ENCODE measurements at places on chromosomes 4 and X. TPM values are rescaled to one million over a fixed set of nuclear protein-coding genes. Genes with fewer than 3 reads are reported as not detected.

The FGB gene
- polyA plus RNA-seq, result not detected

The PNPLA4 gene
- 14.2 TPM for polyA plus RNA-seq

The PAGE5 gene
- not detected for polyA plus RNA-seq

The S100P gene
- polyA plus RNA-seq, result 1.0 TPM

The METTL14 gene
- polyA plus RNA-seq, result 31.1 TPM

The BEX4 gene
- polyA plus RNA-seq, result 41.9 TPM

The ENPEP gene
- polyA plus RNA-seq, result 14.3 TPM

The SGCB gene
- polyA plus RNA-seq, result 120 TPM

The SLC26A1 gene
- polyA plus RNA-seq, result 3.8 TPM

The FAAH2 gene
- 1.3 TPM for polyA plus RNA-seq

The TKTL2 gene
- polyA plus RNA-seq, result not detected

The SPOCK3 gene
- 1.5 TPM for polyA plus RNA-seq

The ZC4H2 gene
- polyA plus RNA-seq, result 14.6 TPM

The TSPAN7 gene
- polyA plus RNA-seq, result 99.3 TPM

The CLDN34 gene
- polyA plus RNA-seq, result not detected

The CXorf51A gene
- polyA plus RNA-seq, result not detected

The BMP3 gene
- 1.2 TPM for polyA plus RNA-seq

- DNase-seq, result no peak
These were observed 1145.5 kb upstream of the PCDH10 start for GRCh38 chr4:132003593-132003992.

- peak; percentile 70 for DNase-seq
These were observed 53.4 kb downstream of the PALLD start for GRCh38 chr4:168550064-168550766.

DNA sequence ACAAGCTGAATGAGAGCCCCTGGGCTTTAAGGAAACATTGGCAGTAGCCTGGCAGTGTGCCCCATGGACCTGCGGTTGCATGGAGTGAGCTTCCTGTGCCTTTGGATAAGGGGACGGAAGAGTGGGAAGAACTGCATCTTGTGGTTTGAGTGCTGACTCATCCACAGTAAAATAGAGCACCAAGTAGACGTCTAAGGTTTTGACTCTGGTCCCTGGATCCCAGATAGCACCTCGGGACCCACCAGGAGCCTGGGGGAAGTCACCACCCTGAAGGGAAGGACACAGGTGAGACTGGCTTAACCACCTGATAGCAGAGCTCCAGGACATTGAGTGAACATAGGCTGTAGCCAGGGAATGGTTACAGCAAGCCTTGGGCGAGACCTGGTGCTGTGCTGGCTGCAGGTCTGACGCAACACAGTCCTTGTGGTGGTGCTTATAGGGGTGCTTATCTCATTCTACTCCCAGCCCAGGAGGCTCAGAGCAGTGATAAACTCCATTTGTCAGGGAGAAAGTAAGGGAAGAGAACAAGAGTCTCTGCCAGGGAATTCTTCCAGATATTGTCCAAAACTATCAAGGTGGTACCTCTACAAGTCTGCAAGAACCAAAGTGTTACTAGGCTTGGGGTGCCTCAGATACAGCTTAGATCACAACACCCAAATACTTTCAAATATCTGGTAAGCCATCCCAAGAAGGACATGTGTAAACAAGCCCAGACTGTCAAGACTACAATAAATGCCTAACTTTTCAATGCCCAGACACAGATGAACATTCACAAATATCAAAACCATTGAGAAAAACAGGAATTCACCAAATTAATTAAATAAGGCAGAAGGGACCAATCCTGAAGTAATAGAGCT is 123.6 kb upstream of the TET2 start:
- no peak for DNase-seq

DNA sequence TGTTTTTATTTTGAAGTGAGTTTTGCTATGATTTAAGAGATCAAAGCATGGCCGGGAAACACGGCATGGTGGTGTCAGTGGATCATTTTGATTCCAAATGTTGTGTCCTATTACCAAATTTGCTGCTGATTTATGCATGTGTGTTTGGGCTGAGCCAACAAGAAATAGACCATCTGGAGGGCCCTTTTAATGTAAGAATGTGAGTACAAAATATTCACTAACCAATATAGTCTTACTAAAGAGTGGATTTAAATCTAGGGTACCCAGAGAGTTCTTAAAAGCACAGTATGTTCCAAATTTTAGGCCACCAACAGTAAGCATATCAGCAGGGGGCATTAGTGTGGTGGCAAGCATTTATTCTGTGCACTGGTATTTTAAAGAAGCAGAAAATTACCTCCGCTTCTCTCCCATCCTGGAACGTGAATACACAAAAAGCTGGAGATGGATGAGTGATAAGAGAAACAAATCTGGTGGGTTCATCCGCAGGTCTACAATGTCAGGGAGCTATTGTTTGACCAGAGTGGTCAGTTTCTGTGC is 444.4 kb upstream of the IGFBP7 start:
- no peak for DNase-seq

DNA sequence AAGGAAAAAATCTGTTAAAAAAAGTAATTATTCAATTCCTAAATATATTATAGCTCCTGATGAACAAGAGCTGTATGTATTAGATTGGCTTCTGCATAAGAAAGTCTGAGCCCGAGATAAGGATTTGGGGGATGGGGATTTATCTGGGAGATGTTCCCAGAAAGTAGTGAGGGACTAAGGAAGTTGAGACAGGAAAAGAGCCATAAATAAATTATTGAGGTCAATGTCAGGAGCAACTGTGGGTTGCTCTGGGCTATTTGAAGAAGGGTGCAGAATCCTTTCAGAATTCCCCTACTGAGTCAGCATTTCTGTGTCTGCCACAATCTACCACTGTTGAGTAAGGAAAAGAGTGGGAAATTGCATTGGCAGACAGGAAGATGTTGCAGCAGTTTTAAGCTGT is 3.1 kb upstream of the TDO2 start:
- peak; percentile 56 for DNase-seq

- peak; percentile 96 for DNase-seq
These were observed 866.5 kb upstream of the INTU start for GRCh38 chr4:126766241-126766640.

DNA sequence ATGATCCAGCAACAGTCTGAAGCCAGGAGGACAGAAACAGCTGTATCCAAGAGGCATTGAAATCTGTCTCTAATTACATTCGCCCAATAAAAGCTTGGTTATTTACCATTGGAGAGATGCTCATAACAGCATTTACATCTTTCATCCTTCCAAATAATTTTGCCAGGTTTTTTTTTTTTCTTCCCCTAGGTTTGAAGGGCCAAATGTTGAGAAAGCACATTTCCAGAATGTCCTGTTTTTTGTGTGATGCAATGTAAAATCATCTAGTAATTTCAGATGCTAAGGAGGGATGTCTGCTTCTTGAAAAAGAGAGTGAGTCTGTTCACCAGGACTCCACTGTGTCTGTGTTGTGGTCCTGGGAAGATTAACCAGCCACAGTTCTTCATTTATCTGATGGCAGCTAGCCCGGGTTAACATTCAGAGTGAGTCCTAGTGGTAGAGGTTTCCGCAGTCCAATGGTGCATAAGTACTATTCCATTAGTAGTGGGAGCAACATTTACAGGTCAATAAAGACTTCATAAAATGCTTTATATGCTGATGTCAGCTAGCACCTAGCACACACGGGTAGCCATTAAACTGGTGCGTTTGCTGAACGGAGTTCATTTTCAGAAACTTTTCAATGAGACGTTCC is 406.8 kb downstream of the STIM2 start:
- peak; percentile 72 for DNase-seq

GRCh38 chrX:132737743-132738142 is 220.7 kb downstream of the HS6ST2 start:
- DNase-seq, result no peak

DNA sequence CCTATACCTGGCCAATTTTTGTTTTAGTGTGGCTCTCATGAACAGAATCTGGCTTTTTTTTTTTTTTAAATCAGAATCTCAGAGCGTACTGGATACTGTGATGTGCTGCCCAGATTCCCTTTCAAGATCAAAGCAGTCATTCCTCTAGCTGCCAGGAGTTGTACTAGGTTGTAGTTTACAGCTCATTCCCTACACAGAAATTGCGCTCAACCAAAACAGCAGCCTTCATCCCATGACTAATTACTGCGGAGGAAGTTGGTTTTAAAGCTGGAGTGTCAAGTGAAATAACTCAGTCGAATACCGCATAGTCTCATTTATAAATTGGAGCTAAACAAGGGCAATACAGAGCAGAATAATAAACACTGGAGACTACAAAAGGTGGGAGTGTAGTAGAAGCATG is 12.2 kb upstream of the TMPRSS11B start:
- no peak for DNase-seq

GRCh38 chrX:149758068-149758714 is 15.7 kb upstream of the HSFX1 start:
- DNase-seq, result no peak

- DNase-seq, result no peak
These were observed 42.6 kb downstream of the RAPGEF2 start for GRCh38 chr4:159145318-159145991.

DNA sequence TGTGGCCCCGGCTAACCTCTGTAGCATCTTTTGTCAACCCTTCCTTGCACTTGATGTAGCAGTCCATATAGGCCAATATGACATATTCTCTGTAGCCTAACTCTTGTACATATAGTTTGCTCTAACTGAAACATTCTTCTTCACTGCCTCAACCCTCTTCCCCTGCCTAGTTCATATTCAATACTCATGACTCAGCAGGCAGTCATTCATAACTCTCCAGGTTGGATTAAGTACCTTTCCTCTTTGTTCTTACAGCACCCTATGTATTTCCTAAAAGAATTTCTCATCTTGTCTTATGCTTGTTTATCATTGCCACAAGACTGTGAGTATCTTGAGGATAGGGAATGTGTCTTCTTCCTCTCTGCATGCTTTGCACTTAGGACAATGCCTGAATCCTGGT is 76.9 kb downstream of the TMLHE start:
- DNase-seq, result no peak

DNA sequence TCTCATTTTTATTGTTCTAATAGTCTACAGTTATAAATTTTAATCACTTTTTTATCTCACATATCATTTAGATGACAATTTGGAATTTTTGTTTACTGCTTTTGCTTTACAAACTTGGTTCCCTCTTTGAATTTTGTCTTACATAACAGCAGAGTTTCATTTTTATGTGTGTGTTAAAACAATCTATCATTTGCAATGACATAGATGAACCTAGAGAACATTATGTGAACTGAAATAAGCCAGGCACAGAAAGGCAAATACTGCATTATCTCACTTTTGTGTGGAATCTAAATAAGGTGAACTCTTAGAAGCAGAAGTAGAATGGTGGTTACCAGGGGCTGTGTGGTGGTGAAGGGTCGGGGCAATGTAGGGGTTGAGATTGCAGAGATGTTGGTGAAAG is 170.7 kb downstream of the GASK1B start:
- DNase-seq, result no peak

DNA sequence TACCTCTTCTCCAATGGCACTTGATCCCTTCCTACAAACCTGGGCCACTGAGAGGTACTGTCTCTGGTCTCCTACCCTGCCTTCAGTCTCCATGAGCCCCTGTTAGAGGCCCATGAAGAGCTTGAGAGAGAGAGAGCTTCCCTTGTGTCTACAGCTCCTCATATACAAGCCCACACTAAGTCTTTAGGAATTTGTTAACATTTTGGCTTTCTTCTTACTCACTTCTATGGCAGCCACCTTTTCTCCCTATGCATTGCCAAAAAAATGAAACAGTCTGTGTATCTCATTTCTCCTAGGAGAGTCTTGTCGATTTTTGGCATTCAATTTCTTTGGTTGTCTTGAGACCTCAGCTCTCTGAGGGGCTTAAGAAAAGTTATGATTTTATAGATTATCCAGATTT is 90.9 kb upstream of the LNX1 start:
- peak; percentile 29 for DNase-seq

GRCh38 chrX:53939127-53939526 is 105.1 kb downstream of the PHF8 start:
- no peak for DNase-seq

GRCh38 chr4:8342651-8343261 is 73.2 kb downstream of the HTRA3 start:
- no peak for DNase-seq

DNA sequence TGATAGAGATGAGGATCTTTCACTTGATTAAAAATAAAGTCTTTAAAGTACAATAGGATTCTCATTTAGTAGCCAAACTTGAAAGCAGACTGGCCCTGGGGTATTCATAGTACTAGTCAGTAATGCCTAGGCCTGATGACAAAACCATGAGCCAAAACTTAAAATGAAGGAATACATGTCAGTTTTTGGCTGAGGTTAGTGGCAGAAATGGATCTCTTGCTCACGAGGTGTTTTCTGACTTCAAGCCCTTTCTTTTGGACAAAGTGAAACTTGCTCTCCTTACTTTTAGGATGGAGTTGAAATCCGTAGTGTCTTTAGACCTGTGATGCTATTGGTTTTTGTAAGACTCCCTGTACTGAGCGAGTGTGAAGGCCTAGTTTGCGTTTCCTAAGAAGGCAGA is 157.7 kb downstream of the CCNG2 start:
- no peak for DNase-seq

GRCh38 chr4:181548873-181549575 is 694.2 kb upstream of the TENM3 start:
- DNase-seq, result no peak

- no peak for DNase-seq
These were observed 51.5 kb upstream of the AMELX start for GRCh38 chrX:11241720-11242119.

- no peak for DNase-seq
These were observed 9.9 kb upstream of the ZCCHC4 start for GRCh38 chr4:25302626-25303025.

- DNase-seq, result no peak
These were observed 2029.9 kb upstream of the AGA start for GRCh38 chr4:179472164-179472563.

DNA sequence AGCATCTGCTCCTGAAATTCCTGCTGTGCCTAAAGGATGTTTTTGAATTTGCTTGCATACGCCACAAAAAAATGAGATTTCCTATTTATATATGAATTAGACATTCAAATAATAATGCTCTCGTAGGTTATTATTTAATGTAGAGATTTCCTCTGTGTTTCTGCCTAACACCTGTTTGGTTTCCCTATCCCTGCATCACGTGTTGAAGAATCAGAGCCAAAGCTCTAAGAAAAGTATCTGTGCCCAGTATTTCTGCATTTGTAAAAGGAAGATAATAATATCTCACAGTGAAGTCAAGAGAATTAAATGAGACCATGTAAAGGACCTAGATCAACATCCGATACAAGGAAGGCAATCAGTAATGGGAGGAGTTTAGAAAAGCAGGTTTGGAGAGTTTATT is 179.5 kb downstream of the HNRNPD start:
- no peak for DNase-seq

GRCh38 chr4:156981262-156981769 is 9.7 kb upstream of the PDGFC start:
- DNase-seq, result peak; percentile 47

DNA sequence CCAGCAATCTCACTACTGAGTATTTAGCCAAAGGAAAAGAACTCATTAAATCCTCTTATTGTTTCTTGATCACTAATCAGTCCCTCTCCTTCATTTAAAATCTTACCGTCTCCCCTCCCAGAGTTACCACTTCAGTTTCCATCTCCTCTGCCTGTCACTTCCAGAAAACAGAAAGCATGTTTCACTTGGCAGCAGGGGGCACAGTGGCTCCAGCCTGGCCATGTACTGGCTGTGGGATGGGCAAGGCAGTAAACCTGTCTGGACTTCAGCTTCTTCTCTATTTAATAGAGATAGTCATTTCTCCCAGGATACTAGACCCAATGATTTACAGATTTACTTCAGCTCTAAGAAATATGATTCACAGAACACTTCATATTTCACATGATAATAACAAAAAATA is 63.2 kb downstream of the CD40LG start:
- peak; percentile 37 for DNase-seq

- no peak for DNase-seq
These were observed 4.8 kb downstream of the ELK1 start for GRCh38 chrX:47645530-47645929.

- DNase-seq, result no peak
These were observed 21.2 kb upstream of the VCX2 start for GRCh38 chrX:8192276-8192675.
